ENCODE measurements at places on chromosomes 5 and 9. TPM values are rescaled to one million over a fixed set of nuclear protein-coding genes. Genes with fewer than 3 reads are reported as not detected.
A peak's percentile ranks its signal among the peaks of the same experiment; 100 is the strongest.

Gene PAEP
- polyA plus RNA-seq = not detected

- DNase-seq = no peak
Observed at GRCh38 chr5:14173377-14174229, 30.5 kb downstream of the TRIO start.

Gene CENPK
- 33.2 TPM for polyA plus RNA-seq

DNA sequence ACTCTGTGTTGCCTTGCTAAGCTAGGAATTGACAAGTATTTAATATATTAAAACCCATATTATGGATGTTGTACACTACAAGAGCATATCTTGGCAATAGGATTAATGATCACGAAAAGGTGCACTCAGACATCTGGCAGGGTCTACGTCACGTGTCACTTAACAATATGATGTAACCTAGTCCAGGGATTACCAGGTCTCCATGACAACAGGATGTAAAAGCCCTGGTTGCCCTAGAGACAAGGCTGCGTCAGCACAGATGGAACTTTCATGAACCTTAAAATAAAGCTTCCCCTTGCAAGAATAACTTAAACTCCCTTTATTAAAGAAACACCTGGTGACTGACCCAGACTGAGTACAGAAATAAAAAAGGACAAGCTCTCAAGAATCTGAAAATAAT is 717.8 kb downstream of the CDH18 start:
- DNase-seq = no peak

GRCh38 chr5:18605186-18605585 is 970.9 kb downstream of the TAF11L14 start:
- DNase-seq = no peak

Gene DMRT3
- polyA plus RNA-seq = 1.7 TPM

Gene CCL21
- polyA plus RNA-seq = 21.8 TPM

DNA sequence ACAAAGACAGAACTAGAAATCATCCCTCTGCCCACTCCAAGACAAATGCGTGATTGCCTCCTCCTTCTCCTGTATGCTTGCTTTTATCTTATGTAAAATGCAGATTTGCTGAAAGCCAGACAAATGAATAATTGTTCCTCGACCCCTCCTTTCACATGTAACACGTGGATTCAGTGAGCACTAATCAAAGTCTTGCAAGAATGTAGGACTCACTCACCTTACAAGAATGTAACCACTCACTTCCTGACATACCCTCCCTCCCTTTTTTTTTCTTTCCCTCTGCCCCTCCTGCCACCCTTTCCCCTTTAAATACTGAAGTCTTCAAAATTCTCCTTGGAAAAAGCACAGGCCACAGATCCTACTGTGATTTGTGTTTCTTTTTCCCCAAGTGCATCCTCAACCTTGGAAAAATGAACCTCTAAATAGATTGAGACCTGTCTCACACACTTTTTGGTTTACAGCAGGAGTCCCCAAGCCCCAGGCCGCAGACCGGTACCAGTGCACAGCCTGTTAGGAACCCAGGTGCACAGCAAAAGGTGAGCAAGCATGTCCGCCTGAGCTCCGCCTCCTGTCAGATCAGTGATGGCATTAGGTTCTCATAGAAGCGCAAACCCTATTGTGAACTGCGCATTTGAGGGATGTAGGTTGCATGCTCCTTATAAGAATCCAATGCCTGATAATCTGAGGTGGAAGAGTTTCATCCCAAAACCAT is 29.4 kb upstream of the HSD17B3 start:
- DNase-seq = no peak

Gene PPP3R2
- polyA plus RNA-seq = not detected

DNA sequence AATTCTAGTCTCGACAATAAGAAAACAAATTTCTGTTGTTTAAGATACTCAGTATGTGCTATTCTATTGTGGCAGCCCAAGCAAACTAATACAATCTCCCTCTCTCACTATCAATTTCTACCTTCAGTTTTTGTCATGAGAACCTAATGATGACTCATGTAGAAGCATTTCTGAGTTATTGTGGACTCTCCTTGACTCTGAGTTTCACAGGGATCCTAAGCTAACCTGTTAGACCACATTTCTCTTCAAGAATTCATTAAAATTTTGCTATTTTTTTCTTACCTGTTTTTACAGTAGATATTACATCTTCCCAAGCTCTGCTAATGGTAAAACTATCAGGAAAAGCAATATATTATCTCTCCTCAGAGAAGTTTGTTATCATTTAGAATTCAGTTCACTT is 599.1 kb upstream of the TYRP1 start:
- DNase-seq = no peak

DNA sequence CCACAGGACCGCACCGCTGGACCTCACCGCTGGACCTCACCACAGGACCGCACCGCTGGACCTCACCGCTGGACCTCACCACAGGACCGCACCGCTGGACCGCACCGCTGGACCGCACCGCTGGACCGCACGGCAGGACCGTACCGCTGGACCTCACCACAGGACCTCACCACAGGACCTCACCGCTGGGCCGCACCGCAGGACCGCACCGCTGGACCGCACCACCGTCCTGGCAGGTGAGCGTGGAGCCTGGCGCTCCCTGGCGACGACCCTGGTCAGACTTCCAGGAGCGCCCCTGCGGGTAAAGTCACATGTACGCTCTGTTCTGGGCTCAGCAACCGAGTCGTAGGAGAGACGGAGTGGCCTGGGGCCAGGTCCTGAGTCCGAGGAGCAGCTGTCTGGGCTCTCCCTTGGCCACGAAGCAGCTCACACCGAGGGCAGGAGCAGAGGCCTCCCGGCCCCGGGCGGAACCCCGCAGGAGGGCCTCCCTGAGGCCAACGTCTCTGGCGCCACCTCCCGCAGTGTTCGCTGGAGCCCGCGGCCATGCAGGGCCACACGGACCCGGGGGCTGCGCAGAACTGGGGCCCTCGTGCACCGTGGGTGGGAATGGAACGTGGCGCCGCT is 30.5 kb downstream of the MRPL36 start:
- DNase-seq = no peak

Gene LTC4S
- polyA plus RNA-seq = 6.8 TPM

Gene ZFAND5
- 186 TPM for polyA plus RNA-seq

GRCh38 chr9:123251741-123252140 is 16.6 kb downstream of the STRBP start:
- no peak for DNase-seq

Gene SLC28A3
- polyA plus RNA-seq = 0.05 TPM

DNA sequence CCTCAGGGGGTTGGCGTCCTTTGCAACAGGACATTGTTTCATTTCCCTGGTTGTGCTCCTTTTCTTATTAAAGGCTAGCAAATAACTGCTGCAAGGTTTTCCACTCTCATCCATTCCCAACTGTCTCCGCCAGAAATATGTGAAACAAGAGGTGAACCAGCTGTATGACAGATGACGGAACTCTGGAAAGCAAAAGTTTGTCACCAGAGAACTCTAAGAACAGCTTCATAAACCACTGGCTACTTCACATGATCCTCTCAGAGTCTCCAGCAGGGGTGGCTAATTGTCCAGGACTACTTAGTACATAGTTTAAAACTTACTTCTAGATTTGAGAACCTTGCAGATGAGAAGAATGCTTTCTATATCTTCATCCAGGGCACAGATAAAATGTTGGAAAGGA is 195.9 kb upstream of the RAD23B start:
- DNase-seq = no peak

- DNase-seq = no peak
Observed at GRCh38 chr9:96006961-96007360, 131.5 kb downstream of the ERCC6L2 start.

DNA sequence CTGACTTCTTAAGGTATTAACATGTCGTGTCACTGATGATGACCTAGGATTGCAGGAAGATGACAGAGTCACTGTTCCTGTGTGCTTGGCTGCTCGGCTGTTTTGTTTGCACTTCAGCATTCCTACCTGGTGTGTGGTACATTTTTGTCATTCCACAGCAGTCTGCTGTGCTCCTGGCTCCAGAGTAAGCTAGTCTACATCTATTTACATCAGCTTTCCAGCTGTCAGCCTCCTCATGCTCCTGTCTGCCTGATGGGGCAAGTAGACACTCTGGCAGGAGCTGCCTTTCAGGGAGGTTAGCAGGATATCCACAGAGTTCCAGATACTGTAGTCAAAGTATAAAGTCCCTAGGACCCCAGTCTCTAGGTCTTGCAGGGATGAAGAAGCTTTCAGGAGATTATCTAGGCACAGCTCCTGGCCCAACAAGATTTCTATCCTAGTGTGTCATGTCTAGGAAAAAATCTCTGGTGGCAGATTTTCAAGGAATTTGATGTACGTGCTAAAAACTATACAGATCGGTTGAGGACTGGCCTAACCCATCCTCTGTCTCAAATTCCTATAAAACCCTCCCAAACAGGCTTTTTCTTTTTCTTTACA is 28.4 kb downstream of the RUSC2 start:
- peak; percentile 75 for DNase-seq

DNA sequence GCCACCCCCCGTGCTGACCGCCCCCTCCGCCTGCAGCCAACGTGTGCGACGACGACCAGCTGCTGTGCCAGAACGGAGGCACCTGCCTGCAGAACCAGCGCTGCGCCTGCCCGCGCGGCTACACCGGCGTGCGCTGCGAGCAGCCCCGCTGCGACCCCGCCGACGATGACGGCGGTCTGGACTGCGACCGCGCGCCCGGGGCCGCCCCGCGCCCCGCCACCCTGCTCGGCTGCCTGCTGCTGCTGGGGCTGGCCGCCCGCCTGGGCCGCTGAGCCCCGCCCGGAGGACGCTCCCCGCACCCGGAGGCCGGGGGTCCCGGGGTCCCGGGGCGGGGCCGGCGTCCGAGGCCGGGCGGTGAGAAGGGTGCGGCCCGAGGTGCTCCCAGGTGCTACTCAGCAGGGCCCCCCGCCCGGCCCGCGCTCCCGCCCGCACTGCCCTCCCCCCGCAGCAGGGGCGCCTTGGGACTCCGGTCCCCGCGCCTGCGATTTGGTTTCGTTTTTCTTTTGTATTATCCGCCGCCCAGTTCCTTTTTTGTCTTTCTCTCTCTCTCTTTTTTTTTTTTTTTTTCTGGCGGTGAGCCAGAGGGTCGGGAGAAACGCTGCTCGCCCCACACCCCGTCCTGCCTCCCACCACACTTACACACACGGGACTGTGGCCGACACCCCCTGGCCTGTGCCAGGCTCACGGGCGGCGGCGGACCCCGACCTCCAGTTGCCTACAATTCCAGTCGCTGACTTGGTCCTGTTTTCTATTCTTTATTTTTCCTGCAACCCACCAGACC is 80.2 kb downstream of the NTNG2 start:
- no peak for DNase-seq

GRCh38 chr5:42483472-42484154 is 60.4 kb downstream of the GHR start:
- no peak for DNase-seq

DNA sequence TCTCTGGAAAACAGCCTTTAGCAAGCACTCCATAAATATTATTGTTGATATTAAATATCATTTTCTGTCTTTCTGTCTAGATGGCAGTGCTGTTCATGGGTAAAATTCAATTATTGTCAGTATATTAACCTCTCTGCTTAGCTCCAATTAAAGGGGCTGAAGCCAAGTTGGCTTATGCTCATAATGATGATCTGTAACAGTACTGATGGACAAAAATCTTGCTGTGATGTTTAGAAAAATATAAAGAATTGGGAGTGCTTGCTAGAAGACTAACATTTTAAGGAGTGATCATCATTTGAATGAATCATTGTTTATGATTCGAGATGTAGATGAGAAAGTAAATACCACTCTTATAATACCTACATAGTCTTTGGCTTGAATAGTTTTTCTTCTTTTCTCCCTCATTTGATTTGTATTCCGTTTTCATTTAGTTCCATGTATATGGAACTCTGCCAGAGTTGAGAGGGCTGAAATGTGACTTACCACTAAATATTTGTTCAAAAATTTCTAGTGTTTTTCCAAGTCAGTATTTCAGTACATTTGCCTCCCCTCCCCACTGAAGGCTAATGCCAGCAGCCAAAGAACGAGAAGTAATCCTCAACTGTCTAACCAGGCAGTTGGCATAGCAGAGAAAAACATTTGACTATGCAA is 538.3 kb downstream of the CSNK1G3 start:
- DNase-seq = no peak

Gene ADAMTSL1
- 12.1 TPM for polyA plus RNA-seq

- DNase-seq = no peak
Observed at GRCh38 chr9:111016426-111017045, 21.7 kb downstream of the LPAR1 start.

- DNase-seq = no peak
Observed at GRCh38 chr5:134536876-134537275, 11.4 kb downstream of the JADE2 start.

DNA sequence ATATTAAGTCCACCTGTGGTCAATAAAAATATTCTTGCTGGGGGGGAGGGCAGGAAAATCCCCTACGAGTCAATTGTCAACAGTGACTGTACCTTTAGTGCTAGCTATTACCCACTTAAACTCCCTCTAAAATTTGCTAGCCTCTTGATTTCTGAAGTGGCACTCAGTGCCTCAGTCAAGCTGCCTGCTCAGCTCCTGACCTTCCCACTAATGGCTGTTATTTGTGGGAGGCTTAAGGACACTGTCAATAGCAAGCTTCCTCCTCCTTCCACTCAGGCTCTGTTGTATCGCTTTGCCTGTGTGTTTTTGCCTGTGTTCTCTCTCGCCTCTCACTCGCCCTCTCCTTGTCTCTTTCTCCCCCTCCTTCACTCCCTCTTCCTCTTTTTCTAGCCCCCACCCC is 140.8 kb downstream of the BNC2 start:
- no peak for DNase-seq

Gene MYORG
- 9.9 TPM for polyA plus RNA-seq

- no peak for DNase-seq
Observed at GRCh38 chr9:123865226-123866000, 64.5 kb downstream of the DENND1A start.

DNA sequence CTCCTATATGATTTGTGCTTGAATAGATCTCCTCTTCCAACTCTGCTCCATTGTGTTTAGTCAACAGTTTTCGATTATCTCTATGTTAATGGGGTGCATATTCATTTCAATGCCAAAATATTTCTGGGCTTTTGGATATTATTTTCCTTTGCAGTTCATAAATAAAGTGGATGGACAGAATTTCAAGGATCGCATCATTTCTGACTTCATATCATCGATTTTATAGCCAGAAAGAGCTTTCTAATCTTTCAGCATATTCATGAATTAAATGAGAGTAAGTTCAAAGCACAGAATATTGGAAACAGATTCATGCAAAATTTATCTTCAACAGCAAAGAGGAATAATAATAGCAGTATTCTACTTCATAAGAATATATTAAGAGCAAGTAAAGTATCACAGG is 60.0 kb upstream of the MINAR2 start:
- DNase-seq = no peak

Gene FOXD4L4
- polyA plus RNA-seq = 0.10 TPM

Gene CD274
- 0.50 TPM for polyA plus RNA-seq

Gene PLGRKT
- polyA plus RNA-seq = 33.9 TPM

Gene SH3TC2
- 0.23 TPM for polyA plus RNA-seq

DNA sequence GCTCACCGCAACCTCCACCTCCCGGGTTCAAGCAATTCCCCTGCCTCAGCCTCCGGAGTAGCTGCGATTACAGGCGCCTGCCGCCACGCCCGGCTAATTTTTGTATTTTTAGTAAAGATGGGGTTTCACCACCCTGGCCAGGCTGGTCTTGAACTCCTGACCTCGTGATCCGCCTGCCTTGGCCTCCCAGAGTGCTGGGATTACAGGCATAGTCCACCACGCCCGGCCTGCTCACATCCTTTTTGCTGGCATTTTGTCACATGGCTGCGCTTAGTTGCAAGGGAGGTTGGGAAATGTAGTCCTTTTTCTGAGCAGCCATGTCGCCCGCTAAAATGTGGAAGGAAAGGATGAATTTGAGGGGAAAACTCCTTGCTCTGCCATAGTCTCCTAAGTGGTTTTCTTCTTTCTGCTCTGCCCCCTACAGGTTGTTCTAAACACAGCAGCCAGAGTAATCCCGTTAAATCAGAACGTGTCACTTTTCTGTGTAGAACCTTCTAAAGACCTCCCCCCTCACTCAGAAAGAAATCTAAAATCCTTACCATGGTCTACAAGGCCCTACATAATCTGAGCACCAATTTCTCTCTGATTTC is 57.8 kb upstream of the HSPA9 start:
- DNase-seq = peak; percentile 76
